Fibroblast of skin of right biceps (primary cell): ENCODE measurements at places on chromosomes 7 and 10.

GRCh38 chr7:2880874-2881533, 36.9 kb upstream of the GNA12 start:
- no peak for DNase-seq

DNA sequence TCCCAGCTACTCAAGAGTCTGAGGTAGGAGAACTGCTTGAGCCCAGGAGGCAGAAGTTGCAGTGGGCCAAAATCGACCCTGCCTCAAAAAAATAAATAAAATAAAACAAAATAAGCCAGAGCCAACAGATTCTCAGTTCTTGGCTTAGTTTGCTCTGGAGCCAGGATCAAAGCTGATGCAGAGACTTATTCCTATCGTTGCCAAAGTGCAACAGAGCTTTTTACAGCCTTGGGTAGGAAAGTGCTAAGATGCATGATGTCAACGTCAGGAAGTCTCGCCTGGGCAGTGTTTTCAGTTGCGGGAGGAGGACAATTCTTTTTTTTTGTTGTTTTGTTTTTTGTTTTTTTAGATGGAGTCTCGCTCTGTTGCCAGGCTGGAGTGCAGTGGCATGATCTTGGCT, 43.8 kb upstream of the CYTH3 start:
- DNase-seq, result no peak

DNA sequence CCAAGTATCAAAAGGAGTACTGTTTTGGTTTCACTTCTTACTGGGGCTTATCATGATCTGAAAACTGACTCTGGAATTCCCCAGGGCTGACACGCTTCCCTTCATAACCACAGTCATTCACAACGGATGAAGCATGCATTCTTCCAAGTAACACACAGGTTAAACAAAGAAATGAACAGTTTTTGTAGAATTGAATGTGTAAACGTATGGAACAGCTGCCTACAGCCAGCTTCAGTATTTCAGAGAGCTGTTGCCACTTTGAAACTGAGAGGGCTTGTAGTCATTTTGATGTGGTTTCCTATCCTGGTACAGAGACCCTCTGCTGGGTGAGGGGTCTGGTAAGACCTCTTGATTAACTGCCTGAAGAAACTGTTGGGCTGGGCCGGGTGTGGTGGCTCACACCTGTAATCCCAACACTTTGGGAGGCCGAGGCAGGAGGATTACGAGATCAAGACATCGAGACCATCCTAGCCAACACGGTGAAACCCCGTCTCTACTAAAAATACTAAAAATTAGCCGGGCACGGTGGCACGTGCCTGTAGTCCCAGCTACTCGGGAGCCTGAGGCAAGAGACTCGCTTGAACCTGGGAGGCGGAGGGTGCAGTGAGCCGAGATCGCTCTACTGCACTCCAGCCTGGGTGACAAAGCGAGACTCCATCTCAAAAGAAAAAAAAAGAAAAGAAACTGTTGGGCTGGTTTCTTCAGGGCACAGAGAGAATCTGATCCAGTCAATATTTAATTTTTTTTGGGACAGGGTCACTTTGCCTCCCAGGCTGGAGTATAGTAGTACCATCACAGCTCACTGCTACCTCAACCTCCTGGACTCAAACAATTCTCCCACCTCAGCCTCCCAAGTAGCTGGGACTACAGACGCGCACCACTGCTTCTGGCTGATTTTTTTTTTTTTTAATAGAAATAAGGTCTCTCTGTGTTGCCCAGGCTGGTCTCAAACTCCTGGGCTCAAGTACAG, 4.7 kb downstream of the NFE2L3 start:
- DNase-seq, result peak; percentile 92

GRCh38 chr7:75906991-75907667, 7.8 kb upstream of the POR start:
- no peak for DNase-seq

DNA sequence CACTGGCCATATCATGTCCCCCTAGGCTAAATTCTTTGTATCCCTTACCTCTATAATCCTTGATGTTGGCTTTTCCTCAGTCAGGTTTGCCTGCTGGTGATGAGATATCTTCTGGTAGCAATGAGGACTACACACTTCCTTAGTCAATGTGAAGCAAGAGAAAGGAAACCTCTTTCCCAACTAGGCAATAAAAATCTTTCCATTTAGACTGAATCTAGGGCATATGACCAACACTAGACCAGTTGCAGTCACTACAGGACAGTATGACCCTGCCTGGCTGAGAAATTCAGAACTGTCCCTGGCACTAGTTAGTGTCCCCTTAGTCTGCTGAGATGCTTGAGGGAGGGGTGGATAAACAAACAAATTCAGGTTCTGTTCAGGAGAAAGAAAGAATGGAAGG, 142.6 kb downstream of the RNLS start:
- no peak for DNase-seq

DNA sequence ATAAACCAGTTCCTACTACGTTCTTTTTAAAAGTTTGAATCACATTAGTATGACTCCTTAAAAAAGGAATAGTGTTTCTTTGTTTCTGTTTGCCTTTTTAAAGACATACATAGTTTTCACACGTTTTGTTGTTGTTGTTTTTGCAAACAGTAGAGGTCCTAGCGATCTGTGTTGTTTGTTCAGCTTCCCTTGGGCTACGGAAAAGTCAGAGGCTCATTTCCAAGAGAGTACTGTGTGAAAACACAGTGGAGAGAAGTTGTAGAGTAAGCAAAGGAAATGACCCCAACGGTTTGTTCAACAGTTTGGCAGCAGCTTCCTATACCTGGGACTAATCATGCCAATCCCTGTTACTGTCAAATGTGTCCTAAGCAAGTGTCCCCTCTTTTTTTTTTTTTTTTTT, 87.1 kb upstream of the STEAP1 start:
- DNase-seq, result no peak

DNA sequence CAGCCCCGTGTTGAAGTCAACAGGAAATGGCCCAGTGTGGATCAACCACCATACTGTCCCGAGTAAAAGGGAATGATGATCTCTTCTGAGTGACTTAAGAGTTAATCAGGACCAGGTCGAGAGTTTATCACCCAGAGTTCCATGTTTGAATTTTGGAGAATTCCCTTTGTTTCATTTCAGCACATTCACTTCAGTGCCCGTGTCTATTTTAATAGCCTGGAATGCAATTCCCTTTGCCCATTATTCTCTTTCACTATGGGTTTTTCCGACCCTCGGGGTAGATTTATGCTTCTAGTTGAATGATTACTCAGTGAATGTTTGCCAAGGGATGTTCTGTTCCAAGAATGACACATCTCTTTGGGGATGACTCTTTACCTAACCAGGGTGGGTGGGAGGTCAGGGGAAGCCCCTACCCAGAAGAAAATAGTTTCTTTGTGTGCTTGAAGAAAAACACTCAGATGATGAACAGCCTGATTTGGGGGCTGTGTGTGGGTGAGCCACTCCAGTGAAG, 594.9 kb downstream of the INHBA start:
- DNase-seq, result peak; percentile 73

DNA sequence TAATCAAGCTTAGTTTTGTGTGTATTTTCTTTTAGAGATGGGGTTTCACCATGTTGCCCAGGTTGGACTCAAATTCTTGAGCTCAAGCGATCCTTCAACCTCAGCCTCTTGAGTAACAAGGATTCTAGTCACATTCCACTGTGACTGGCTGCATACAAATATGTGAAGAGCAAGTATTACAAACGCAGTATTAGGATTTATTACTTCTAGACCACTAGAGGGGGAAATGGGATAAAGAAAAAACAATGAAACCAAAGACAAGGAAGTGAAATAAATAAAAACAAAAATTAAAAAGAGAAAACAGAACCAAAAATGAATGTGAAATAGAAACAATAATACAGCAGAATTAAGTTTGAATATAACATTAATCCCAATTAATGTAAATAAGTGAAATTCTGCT, 308.7 kb downstream of the ANKRD30A start:
- no peak for DNase-seq

DNA sequence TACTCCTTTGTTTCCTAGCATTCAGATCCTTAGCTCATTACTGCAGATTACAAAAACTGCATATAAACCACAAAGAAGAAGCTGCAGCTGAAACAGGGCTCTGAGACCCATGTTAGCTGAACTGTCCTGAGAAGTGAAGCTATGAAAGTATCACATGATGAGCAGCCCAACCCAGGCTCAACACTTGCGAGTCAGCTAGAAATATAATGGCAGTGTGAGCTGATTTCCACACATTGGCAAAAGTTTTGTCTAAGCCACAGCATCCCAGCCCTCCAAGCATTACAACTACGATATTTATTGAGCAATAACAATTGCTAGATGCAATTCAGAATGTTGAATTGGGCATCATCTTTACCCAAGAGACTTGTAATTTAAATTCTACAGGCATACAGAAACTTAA, 34.5 kb upstream of the SKAP2 start:
- no peak for DNase-seq

GRCh38 chr7:133484086-133484485, 231.2 kb downstream of the EXOC4 start:
- DNase-seq, result no peak

DNA sequence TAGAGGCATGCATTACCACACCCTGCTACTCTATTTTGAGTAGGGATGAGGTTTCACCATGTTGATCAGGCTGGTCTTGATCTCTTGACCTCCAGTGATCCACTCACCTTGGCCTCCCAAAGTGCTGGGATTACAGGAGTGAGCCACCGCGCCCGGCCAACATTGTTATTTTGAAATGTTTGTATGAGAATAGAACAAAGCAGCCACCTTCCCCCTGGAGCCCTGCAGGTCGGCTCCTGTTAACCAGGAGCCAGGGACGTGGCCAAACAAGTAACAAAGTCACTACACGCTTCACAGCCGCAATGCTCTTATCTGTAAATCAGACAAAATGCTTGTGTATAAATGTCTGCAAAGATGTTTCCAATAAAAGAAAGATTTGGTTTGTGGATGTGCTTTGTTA, 295.4 kb downstream of the CNTNAP2 start:
- DNase-seq, result no peak

DNA sequence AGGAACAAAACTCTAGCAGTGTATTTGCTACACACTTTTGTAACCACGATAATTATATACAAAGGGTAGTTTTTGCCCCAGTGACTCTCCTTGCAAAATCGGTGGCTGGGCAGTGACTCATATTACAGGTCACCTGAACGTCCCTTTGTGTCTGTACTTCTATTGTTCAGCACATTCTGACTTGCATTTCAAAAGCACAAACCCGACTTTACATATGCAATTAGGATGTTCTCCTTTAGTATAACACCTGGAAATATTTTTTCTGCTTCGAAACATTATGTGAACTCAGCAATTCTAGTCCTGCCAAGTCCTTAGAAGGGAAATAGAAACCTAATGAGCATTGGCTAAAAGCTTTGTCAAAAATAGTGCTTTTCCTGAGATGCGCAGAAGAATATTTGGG, 6.0 kb downstream of the PRR15 start:
- DNase-seq, result no peak

DNA sequence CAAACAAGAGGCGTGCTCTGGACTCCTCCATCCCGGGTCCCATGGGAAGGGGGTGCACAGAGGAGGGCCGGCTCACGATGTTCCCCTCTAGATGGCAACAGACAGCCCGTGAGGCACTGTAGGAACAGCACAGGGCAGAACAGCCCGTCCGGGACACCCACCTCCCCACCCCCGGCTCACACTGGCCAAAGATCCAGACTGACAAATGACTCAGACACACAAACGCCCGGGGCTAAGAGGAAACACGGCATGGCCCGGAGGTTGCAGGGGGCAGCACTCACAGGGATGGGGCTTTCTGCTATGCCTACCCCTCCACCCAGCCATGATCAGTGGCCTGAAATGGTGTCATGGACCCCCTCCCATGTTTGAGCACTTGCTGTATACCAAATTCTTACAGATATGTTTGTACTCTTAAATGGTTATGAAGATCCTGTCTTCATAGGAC, 4.9 kb upstream of the ELN start:
- peak; percentile 69 for DNase-seq

GRCh38 chr7:69696054-69696591, 97.8 kb downstream of the AUTS2 start:
- no peak for DNase-seq

DNA sequence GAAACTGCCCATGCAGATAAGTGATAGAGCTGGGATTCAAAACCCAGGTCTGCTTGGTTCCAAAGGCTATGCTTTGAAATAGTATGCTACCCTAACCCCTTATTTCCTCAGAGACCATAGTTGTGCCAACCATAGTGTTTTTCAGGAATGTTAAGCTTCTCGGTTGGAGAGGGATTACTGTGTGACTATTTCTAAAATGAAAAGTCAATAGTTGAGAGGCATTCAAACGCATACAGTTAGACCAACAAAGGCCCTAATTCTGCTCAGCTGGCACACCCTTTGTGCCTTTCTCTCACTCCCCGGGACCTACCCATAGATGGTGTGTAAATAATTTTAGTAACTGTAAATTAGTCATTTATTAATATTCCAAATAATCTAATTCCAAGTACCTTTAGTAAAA, 64.6 kb upstream of the RNF148 start:
- no peak for DNase-seq

DNA sequence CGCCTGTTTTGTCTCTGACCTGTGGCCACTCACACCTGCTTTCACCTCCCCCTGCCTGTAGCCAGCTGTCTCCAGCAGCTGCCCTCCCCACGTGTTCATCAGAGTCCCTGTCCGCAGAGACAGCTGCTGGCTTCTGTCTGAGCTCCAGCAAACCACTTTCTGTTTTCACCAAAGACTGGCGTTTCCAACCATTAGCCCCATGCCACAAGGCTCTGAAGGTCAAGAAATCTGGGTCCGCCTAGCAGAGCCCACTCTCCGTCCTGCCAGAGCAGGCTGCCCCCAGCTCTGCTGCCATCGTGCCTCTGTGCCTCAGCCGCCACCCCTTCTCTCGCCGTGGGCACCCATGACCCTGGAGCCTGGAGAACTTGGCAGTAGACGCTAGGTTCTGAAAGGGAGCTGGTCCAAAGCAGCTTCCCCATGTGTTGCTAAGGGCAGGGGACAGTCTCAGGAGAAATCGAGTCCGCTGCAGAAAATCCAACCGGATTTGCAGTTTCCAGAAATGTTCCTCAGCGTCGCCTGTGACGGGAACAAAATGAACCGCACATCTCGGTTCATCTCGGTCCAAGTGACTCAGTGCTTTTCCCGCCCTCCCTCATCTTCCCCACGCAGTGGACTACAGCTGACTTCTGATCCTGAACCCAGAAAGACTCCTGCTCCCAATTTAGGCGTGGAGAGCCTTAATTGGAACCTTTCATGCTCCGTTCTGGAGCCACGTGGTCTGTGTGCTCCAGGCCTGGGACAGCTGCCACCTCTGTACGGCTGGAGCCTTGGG, 28.0 kb downstream of the TMEM120A start:
- DNase-seq, result peak; percentile 52

- DNase-seq, result peak; percentile 37
These were observed 683.3 kb downstream of the GRM8 start for GRCh38 chr7:126569402-126569801.

GRCh38 chr7:131112431-131112830, 215.2 kb upstream of the MKLN1 start:
- no peak for DNase-seq
